ENCODE measurements at places on chromosomes 16 and 17. TPM values are rescaled to one million over a fixed set of nuclear protein-coding genes. Genes with fewer than 3 reads are reported as not detected.

DNA sequence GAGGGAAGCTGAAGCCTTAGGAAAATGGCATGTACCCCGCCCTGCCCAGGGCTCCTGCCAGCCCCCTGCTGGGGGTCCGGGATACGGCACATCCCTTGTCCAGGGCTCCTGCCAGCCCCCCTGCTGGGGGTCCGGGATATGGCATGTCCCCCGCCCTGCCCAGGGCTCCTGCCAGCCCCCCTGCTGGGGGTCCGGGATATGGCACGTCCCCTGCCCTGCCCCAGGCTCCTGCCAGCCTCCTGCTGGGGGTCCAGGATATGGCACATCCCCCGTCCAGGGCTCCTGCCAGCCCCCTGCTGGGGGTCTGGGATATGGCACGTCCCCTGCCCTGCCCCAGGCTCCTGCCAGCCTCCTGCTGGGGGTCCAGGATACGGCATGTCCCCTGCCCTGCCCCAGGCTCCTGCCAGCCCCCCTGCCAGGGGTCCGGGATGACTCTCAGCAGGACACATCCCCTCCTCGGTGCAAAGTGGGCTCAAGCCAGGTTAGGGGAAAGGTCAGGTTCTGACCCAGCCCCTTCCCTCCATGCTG, 43.2 kb downstream of the RPH3AL start:
- DNase-seq, result no peak

DNA sequence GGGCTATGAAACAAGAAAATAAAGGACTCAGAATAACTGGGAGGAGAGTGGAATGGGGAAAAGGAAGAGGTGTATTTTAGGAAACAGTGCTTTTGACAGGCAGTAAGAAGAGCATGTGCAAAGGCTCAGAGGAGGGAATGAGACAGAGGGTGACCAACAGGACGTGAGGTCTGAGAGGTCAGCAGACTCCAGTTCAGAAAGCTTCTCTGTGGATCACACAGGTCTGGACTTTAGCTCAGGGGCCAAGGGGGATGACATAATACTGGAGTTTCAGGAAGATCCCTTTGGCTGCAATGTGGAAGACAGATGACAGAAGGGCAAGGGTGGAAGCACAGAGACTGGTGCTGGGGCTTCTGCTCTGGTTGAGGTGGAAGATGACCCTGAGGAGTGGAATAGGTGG, 489.9 kb upstream of the CDH5 start:
- no peak for DNase-seq

RAMP2 gene
- total RNA-seq, result 90.6 TPM

MT4 gene
- total RNA-seq, result not detected

All from omental fat pad (tissue), 4 donors.